ENCODE measurements at places on chromosomes 5 and 9. TPM values are rescaled to one million over a fixed set of nuclear protein-coding genes. Genes with fewer than 3 reads are reported as not detected.

Gene SLC1A3
- 3.0 TPM for total RNA-seq

Gene EIF4EBP3
- 4.0 TPM for total RNA-seq

Gene PDE6A
- total RNA-seq = not detected

GRCh38 chr5:113163328-113163727 lies 186.7 kb downstream of the DCP2 start:
- H3K27me3 ChIP-seq = no peaks in the 10 kb centered on the region
- no peaks in the 10 kb centered on the region for H3K36me3 ChIP-seq
- H3K4me1 ChIP-seq = no peaks in the 10 kb centered on the region
- H3K4me3 ChIP-seq = no peak overlapping the region
- no peak for DNase-seq

GRCh38 chr9:84174486-84174885 lies 166.1 kb downstream of the SLC28A3 start:
- no peaks in the 10 kb centered on the region for H3K36me3 ChIP-seq
- no peaks in the 10 kb centered on the region for H3K27me3 ChIP-seq
- H3K4me1 ChIP-seq = no peaks in the 10 kb centered on the region
- no peak overlapping the region for H3K27ac ChIP-seq
- no peak for DNase-seq
- H3K4me3 ChIP-seq = no peak overlapping the region

DNA sequence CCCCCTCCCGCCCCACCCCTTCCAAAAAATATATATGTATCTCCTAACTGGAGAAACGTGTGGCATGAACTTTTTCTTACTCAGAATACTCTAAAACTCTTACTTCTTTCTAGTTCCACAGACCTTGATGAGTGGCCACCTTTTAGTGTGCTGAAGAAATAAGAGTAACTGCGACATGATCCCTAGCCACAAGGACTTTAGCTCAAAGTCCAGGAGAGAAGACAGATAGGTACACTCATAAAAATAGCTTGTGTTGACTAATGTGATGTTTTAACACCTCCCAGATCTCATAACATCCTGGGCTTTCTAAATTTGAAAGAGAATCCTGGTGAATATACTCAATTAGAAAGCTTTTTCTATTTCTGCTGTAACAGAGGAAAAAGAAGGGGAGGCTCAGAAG lies 1005.0 kb upstream of the DMAC1 start:
- H3K4me1 ChIP-seq = no peaks in the 10 kb centered on the region
- DNase-seq = no peak
- H3K27ac ChIP-seq = no peak overlapping the region
- H3K4me3 ChIP-seq = no peak overlapping the region

GRCh38 chr9:17824191-17824590 lies 245.3 kb downstream of the SH3GL2 start:
- no peaks in the 10 kb centered on the region for H3K36me3 ChIP-seq
- no peaks in the 10 kb centered on the region for H3K4me1 ChIP-seq

DNA sequence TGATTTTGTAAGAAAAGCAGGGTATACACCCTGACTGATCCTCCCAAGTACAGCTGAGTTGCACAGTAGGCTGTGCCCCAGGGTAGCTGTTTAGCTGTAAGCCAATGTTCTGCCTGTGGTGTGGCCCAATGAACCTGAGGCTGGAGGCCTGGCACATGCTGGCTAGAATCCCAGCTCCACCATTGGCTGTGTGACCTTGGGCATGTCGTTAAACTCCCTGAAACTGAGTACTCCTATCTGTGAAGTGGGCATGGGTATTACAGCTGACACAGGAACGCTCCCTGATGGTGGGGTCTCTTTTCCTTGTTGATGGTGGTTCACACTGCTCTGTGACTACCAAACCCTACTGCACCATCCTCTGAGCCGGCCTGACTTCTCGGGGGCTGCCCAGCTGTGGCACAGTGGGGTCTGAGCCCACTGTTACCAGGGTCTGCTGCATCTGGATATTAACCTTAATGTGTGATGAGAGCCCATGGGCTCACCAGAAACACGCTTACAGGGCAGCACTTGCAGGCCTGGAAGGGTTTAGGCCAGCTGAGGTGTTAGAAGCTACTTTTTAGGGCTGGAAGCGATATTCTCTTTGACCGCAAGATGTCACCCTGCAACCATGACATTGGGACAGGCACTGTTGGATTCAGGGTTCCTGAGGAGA lies 7.0 kb upstream of the GADD45G start:
- no peaks in the 10 kb centered on the region for H3K36me3 ChIP-seq
- no peaks in the 10 kb centered on the region for H3K4me1 ChIP-seq
- no peaks in the 10 kb centered on the region for H3K27me3 ChIP-seq
- H3K27ac ChIP-seq = no peak overlapping the region
- H3K4me3 ChIP-seq = no peak overlapping the region

GRCh38 chr9:83937861-83938455 lies 16.7 kb upstream of the KIF27 start:
- H3K36me3 ChIP-seq = peaks cover 32% of the 10 kb centered on the region
- no peak overlapping the region for H3K4me3 ChIP-seq
- H3K27me3 ChIP-seq = no peaks in the 10 kb centered on the region
- no peaks in the 10 kb centered on the region for H3K4me1 ChIP-seq
- H3K27ac ChIP-seq = no peak overlapping the region
- no peak for DNase-seq
